Stimulated activated CD4-positive, alpha-beta T cell treated with anti-CD3 and anti-CD28 coated beads, Interleukin-4, amount 100 ng/mL, for 48 hours (primary cell): ENCODE measurements at places on chromosomes 4 and X.

GRCh38 chr4:7857238-7857701 lies 82.4 kb downstream of the AFAP1 start:
- no peak for DNase-seq

DNA sequence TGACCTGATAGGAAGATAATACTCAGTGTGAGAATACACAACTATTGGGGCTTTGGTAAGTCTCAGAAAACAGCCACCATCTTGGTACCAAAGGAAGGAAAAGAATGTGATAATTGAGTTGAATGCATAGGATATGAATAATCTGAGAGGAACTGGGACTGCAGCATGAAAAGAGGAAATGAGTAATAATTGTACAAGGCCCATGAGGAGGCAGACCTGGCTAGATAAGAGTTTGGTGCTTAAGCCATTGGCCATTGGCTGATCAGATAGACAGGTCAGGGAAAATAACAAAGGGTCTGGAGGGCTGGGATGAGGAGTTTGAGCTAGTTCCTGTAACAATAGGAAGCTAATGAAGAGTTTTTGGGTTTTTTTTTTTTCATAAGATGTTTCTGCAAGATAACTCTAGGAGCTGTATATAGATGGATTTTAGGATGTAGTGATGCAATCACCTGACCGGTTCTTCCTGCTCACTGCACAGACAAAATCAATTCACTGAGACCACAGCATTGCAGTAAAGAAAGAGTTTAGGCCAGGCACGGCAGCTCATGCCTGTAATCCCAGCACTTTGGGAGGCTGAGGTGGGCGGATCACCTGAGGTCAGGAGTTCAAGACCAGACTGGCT lies 5.3 kb upstream of the TRMT2B start:
- DNase-seq, result no peak

DNA sequence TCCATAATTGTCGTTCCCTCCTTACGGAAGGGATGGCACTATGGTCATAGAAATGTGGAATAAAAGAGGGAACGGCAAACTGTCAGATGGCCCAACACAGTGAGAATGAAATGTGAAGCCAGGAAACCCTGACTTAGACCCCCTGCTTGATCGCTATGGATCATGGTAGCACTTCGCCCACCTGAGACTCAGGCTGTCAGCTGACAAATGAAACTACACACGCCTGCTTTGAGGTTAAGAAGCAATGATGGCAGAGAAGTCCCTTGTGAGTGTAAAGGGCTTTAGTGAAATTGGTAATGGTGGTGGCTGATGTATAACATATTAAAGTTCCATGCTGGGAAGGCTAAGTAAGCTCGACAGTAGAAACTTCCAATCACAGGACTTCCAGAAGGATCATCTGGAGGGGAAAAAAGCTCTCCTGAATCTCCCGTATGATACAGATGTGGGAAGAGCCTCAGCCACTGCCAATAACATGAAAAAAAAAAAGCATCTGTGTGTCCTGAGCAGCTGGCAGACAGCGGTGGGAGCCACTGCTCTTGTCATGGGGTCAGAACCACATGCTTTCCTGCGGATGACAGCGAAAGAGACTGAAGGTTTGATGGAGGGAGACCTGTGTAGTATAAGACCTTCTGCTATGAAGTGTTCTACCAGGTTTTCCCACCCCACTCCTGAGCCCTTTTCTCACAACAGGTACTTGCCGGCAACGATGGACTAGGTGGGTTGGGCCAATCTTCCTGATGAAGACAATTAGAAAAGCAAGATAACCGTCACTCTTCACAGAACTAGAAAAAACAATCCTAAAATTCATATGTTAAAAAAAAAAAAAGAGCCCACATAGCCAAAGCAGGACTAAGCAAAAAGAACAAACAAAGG lies 107.6 kb downstream of the AFAP1 start:
- DNase-seq, result no peak

- DNase-seq, result peak; percentile 56
Measured at GRCh38 chrX:71671043-71671780, 3.9 kb downstream of the LOC101059915 start.

DNA sequence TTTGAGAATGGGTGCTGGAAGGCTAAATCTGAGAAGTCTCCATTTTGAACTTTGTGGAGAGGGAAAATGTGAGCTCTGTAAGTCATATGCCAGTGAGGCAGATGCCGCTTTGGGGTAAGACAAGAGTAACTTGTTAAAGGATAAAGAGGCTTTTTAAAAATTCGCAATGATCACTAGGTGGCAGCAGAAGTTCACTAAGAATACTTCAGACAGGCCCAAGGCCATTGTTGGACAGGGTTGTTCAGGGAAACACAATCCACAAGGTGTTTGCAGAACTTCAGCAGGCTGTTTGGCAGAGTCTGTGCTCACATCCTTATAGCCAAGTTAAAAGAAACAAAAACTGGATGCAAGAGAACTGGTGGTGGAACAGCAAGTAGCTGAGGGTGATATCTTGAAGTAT lies 13.7 kb upstream of the PIGA start:
- no peak for DNase-seq

DNA sequence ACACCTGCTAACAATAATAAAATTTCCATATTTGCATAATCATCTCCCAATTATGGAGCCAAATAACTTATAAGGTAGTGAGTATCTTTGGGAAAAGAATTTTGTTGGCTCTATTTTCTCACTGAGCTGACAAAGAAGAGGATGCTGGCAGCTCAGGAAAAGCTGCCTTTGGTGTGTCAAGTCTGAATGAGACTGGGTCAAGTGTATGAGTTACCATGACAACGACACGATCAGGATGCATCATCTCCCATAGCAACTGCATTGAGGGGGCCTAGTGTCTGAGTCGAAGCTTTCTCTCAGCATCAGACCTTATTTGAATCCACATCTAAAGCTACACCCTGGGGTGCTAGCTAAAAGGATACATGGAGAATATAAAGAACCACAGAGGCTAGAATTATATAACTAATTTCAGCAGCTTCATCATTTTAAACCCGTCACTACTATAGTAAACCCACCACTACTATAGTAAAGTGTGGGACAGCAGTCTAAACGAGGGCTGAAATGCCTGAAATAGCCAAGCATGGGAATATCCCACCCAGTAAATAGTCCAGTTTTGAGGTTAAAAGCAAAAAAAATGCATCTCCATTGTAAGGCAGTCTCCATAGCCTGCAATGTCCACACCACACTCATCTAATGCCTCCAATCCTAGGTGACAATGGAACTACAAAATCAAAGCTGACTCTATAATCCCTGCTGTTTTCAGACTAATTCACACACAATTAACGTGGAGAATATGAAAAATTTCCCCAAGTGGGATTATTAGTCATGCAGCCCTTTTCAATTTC lies 16.0 kb downstream of the GSPT2 start:
- DNase-seq, result no peak
